ENCODE measurements at places on chromosomes 6 and 20.

DNA sequence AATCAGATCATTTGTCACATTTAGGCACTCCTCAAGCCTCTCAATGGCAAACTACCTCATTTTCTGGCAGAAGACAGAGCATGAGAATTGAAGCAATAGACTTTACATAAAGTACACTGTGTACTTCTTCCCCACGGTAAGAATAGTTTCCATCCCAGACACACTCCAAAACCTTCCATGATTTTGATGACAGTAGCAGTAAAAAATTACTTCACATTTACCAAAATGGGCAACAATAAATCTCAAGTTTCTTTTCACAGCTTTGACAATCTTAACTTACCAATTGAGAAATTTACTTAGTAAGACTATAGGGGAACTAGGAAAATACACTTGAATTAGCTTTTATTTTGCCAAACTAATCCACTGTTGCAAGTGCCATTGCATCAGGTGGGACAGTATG, 353.8 kb downstream of the HAO1 start:
- no peak for DNase-seq

DNA sequence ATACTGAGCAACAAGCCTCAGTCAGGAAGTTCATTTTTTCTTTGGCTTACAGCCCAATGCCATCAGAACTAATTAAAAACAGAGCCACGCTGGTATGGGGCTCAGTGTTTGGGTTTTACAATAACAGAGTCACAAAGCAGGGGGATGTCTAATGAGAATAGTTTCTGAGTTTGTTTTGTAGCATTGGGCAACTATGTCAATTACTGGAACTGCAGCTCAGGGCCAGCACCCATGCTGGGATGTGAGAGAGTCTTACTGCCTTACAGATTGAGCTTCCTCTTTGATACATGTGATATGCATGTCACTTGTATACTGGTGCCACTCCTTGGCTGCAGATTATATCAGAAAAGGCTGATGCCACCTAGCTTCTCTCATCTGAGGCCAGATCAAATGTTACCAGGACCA, 117.6 kb downstream of the TFAP2B start:
- DNase-seq: no peak

DNA sequence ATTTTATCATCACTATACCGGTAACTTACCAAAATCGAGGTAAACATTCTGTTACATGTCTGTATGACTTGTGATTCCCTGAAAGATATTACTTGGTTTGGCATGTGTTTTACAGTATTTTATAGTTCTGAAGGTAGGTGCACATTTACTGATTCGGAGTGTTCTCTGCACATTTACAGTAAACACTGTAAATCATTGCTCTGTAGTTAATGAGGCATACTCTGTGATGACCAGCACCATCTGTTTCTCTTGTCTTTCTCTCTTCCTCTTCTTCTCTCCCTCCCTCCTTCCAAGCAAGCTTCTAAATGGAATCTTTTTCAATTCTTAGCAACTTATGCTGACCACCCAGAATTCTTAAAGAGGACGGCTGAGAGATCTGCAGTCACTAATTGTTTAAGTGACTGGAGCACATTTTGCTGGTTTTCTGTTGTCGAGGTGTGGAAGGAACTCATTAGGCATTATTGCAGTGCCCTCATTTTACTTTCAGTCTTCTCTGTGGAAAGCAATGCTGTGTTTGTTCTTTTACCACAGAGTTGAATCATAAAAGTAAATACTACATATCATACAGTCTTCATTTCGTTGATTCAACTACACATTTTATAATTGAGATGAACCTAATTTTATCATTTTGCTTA, 126.5 kb downstream of the UTRN start:
- no peak for DNase-seq

DNA sequence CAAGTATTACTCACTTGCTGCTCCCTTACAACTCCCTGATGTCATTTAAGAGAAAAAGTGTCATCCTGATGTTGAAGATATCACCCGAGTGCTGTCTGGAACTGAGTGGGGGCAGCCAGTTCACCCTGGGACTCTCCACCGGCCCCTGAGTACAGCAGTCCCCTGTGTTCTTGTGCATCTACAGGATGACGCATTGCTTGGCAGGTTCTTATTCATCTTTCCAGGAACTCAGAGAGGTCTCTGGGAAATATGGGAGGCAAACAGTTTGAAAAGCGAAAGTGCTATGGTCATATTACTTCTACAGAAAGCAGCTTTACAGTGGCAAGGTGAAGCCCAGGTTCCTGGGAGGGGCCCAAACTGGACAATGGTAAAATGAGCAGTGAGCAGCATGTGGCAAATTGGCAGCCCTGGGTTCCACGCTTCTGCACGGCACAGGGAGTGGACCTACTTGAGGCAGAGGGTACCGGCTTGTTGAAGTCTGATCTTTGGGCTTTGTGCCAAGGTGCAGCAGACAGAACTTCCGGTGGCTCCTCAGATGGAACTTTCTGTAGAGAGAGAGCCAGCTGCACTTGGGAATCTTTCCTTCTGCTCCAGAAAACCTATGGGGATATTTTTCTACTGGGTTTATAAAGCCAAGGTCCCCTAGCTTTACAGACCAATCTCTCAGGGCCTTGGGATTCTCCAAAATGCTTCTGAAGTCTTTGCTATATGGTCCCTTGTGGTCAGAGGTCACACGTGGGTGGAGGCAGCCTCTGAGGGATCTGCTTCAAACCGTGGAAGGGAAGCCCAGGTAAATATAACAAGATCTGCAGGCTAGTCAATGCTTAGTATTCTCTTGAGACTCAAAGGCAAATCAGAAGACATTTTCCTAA, 128.3 kb downstream of the MAP3K7 start:
- no peak for DNase-seq

GRCh38 chr20:49616154-49617007, 48.4 kb upstream of the PTGIS start:
- no peak for DNase-seq

DNA sequence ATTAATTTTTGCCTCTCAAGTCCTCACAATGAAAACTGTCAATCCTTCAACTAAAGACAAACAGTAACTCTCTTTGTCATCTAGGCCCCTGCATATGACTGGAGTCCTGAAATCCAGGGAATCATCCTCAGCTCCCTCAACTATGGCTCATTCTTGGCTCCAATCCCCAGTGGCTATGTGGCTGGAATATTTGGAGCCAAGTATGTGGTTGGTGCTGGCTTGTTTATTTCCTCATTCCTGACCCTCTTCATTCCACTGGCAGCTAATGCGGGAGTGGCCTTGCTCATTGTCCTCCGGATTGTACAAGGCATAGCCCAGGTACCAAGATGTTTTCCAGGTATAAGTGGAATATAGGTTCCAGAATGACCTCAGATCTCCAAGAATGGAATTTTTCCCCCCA, 15.4 kb downstream of the SLC17A4 start:
- DNase-seq: no peak

Measured in D721Med (cell line).